NB4 (cell line): ENCODE measurements at places on chromosomes 4 and X.

- DNase-seq = no peak
Measured at GRCh38 chrX:27251369-27251768, 211.8 kb downstream of the PPP4R3C start.

DNA sequence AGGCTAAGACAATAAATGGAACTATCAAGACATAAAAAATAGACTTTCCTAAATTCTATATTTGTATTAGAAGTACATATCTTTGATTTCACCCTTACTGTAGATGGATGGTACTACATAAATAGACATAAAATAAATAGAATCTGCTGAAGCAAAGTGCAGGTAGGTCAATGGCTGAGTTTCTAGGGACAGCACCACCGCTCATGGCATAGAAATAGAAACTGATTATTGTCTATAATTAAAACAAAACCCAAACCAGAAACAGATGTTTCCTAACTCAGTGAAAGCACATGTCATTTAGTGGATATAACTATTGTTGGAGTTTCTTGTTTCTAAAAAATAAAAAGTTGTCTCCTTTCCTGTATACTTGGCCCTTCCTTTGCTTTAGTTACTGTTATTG, 387.3 kb upstream of the ADGRL3 start:
- DNase-seq = no peak

- DNase-seq = peak; percentile 17
Measured at GRCh38 chr4:38728631-38729141, 54.1 kb downstream of the TLR10 start.

DNA sequence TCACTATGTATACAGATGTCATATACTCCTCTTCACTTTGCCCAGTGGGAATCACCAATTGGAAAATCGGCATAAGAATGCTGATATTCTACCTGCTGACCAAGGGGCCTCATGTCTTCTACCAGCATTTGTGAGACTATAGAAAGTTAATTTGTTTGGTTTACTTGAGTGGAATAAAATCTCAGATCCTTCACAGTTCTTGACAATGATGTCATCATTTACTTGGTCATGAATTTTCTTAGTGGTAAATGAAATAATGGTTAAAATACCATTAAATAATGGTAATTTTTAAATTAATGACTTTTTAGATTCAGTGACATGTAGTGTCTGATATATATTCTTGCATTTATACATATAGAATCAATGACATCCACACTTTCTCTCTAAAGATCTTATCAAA, 1052.6 kb downstream of the ADGRL3 start:
- no peak for DNase-seq

DNA sequence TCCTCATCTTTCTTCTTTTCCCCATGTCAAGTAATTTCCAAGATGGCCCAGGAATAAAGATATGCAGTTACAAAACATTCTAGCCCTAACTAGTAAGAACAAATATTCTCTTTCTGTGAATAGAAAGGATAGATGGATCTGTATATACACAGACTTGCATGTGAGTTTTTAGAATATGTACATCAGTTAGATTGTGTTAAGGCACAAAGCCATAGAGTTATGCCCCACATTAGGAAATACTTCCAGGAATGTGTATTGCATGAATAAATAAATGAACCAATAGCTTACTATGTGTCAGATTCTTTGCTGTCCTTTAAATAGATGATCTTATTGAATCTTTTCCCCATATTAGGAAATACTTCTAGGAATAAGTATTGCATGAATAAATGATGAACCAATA, 46.0 kb upstream of the TMPRSS11E start:
- DNase-seq = no peak

DNA sequence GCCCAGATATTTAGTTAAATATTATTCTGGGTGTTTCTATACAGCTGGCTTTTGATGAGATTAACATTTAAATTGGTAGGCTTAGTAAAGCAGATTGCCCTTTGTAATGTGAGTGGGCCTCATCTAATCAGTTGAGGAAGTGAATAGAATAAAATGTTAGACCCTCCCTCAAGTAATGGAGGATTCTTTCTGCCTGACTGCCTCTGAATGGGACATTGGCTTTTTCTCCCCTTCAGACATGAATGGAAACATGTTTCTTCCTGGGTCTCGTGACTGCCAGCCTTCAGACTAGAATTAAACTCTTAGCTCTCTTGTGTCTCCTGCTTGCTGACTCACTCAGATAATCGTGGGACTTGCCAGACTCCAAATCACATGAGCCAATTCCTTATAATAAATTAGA, 266.7 kb downstream of the INPP4B start:
- no peak for DNase-seq

DNA sequence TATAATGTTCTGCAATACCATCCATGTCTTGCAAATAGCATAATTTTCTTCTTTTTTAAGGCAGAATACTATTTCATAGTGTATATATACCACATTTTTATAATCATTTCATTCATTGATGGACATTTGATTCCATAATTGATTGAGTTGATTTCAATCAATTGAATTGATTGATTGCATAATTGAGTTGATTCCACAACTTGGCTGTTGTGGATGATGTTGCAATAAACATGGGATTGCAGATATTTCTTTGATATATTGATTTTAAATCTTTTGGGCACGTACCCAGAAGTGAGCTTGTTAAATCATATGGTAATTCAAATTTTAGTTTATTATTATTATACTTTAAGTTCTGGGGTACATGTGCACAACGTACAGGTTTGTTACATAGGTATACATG, 232.8 kb downstream of the GALNTL6 start:
- DNase-seq = no peak

- DNase-seq = peak; percentile 11
Measured at GRCh38 chr4:91064157-91064853, 937.1 kb downstream of the CCSER1 start.

DNA sequence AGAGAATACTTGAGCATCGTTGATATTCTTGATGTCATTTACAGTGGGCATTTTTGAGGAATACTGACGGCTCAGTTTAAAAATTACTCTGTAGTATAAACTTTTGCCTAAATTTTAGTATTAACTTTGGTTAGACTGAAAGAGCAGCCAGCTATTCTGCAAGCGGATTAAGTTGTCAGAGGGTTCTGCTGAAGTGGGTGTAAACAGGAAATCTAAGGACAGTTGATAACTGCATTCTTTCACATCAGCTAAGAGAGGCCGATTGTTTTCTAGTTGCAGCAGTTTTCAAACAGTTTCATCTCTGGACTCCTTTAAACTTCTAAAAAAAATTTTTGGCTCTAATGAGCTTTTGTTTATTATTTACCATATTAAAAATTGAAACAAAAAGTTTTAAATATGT, 149.6 kb downstream of the RAPGEF2 start:
- no peak for DNase-seq
